ENCODE measurements at places on chromosomes 6 and 20. TPM values are rescaled to one million over a fixed set of nuclear protein-coding genes. Genes with fewer than 3 reads are reported as not detected.

C20orf141 gene
- not detected for total RNA-seq

ZNF391 gene
- 5.9 TPM for total RNA-seq

CDH4 gene
- total RNA-seq: not detected

FAM217A gene
- total RNA-seq: not detected

CRISP2 gene
- not detected for total RNA-seq

CPNE1 gene
- total RNA-seq: 41.1 TPM

GRCh38 chr6:17393892-17394631 lies 667 bp downstream of the CAP2 start:
- peak; percentile 48 for DNase-seq

GRCh38 chr6:32763421-32763820 lies at the start of gene HLA-DQB2:
Gene HLA-DQB2 (minus strand): TSS chr6:32763532. CDS start chr6:32763470, 62 bp downstream.
- DNase-seq: no peak

DNA sequence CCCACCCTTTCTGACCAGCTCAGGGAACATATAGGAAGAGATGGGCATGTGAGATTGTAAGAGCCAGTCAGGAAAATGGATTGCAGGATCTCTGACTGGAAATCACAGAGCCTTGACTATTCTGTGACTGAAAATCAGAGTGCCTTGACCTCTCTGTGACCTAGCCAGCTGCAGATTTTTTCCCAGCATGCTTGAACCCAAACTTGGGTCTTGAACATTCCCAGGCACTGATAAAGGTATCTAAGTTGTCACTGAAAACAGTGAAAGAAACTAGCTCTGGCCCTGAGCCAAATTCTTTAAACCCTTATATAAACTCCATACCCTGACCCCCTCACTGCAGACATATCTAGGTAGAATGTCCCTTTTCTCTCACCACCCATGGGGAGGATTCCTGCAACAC lies 2.3 kb upstream of the ZNF165 start:
- DNase-seq: no peak

DNA sequence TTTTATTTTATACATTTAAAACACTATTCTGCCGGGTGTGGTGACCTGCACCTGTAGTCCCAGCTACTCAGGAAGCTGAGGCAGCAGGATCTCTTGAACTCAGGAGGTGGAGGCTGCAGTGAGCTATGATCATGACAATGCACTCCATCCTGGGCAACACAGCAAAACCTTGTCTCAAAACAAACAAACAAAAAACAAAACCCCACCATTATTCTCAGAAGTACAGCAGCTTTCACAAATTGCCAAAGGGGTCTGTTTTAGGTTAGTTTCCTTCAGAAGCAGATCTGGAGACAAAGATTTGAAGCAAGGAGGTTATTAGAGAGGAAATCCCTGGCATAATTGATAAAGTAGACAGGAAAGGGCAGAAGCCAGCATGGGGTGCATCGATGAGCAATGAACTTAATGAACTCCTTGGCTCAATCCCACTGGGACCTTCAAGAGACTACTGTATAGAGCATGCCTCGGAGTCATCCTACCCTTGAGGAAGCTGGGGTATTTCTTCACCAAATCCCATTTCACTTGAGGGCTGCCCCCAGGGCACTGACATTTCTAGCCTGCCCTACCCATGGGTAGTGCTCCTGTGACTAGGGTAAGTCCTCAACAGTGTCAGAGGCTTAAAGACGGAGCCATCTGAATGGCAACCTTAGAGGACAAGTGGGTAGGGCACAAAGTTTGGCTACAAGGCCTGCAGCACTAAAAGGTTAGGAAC lies 43.2 kb upstream of the DDR1 start:
- no peak for DNase-seq

DNA sequence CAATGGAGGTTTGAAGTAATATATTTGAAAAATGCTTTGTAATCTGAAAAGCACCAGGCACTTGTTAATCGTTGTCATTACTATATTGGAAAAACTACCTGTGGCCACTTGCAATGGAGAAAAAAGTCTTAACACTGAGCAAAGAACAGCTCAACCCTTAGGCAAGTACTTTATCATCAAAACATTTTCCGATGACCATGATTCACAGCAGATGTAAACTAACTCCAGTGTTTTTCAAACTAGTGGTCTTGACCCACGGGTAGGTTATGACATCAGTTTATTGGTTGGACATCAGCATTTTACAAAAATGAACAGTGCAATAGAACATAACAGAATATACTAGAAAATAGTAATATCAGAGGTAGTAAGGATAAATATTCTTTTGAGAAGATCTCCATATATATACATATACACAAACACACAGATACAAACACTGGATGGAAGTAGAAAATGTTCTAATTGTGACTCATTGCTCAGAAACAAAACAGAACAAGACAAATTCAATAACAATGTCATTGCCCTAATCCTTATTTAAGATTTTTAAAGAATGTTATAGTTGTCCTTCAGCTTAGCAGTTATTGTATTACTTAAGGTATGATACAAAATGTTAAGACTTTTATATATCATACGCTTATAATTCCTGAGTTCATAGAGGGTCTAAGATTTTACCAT lies 123.0 kb downstream of the PLCB1 start:
- DNase-seq: no peak

DNA sequence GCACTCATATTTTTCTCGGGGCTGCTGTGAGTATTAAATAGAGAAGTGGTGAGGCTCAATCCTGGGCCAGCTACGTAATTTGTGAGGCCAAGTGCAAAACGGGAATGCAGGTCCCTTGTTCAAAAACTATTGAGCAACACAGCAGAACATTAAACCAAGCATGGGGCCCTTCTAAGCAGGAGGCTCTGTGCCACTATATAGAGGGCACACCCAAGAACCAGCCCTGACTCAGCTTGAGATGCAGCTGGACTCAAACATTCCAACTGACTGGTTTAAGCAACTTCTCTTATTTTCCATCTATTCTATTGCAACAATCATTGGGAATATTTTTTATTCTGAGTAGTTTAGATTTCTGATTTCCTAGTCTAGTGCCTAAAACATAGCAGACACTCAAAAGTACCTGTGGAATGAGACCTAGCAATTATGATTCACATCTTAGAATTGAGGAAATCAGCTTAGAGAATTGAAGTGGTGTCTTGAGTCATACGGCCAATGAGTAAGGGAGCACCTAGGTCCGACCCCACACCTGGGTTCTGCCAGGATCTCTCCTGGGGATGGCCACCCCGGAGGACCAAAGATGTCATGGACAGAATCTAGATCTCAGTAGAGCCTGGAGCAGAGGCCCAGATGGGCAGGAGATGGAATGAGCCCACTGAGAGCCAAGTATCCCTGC lies 1.3 kb downstream of the SIRPB2 start:
- DNase-seq: no peak

- no peak for DNase-seq
Observed at GRCh38 chr20:48932375-48932941, 10.9 kb downstream of the ARFGEF2 start.

- no peak for DNase-seq
Observed at GRCh38 chr6:132063738-132064137, 112.6 kb upstream of the CCN2 start.

GRCh38 chr20:16209951-16210361 lies 363.3 kb downstream of the KIF16B start:
- no peak for DNase-seq

DNA sequence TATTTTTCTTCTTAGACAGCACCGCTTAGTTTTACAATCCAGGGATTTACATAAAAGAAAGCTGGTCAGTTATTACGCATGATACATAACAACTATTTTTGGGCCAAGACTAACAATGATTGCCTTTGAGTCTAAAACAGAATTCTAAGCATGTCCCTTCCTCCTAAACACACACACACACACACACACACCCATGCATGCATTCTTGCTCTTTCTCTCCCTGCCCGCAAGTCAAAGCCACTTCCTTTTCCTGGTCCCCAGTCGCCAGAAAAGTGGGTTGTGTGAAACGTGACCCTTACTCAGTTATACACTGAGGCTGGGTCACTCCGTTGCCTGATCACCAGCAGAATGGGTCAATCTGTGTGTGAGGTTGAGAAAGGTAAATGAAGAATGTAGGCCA lies 31.4 kb downstream of the FYN start:
- no peak for DNase-seq

GRCh38 chr20:9126527-9126926 lies 57.6 kb downstream of the PLCB4 start:
- DNase-seq: no peak

DNA sequence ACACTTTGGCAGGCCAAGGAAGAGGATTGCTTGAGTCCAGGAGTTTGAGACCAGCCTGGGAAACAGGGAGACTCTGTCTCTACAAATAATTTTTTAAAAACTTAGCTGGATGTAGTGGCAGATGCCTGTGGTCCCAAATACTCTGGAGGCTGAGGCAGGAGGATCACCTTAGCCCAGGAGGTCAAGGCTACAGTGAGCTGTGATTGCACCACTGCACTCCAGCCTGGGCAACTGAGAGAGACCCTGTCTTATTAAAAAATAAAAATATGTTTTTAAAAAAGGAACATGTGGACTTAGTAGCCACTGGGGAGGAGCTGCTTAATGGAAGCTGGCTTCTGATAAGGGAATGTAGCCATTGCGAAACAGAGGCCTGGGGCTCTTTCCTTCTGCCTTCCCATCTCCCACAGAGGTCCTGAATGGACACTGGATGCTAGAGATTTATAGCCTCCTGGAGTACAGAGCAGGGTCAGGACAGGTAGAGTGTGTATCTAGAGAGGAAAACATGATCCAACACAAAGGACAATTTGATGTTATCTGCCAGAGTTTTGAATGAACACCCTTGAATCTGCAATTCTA lies 21.7 kb upstream of the GMNN start:
- no peak for DNase-seq

DNA sequence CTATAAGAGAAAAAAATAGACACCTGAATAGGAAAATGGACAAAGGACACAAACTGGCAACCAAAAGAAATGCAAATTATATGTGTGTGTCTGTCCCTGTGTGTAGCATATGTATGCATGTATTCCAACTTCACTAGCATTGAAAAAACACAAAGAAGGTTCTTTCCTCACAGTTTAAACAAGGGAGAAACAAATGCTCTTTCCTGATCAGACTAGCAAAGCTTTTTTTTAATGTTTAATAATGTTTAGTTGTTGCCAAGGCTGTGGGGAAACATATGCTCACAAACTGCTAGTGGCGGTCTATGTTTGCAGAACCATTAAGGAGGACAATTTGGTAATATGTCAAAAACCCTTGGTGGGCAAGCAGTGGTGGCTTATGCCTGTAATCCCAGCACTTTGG lies 22.4 kb downstream of the SMLR1 start:
- DNase-seq: no peak

GRCh38 chr6:131948692-131949619 lies 2.2 kb downstream of the CCN2 start:
- no peak for DNase-seq

DNA sequence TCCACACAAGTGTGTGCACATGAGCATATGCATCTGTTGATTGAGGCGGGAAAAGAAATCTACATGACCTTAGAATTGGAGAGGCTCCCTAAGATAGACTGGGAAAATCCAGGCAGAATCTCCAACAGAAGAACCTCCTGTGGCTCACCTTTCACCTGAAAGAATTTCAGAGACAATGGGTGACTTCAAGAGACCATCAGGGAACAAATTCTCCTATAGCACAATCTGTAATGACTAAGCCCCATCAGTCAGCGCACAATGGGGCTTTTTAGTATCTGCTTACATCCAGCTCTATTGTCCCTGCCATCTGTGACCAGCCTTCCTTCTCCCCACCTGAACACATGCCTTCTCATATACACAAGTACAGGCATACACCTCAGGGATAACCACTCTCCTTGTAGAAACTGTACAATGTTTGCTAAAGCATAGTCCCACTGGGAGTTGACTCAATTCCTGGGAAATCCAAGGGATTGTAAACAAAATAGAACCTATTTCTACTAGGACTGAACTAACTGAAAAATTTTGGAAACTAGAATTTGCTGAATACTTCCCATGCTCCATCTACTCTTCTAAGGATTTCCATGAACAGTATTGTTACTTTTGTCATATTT lies 150.8 kb upstream of the STXBP5 start:
- no peak for DNase-seq

- DNase-seq: no peak
Observed at GRCh38 chr6:49257549-49257948, 205.5 kb downstream of the MMUT start.

DNA sequence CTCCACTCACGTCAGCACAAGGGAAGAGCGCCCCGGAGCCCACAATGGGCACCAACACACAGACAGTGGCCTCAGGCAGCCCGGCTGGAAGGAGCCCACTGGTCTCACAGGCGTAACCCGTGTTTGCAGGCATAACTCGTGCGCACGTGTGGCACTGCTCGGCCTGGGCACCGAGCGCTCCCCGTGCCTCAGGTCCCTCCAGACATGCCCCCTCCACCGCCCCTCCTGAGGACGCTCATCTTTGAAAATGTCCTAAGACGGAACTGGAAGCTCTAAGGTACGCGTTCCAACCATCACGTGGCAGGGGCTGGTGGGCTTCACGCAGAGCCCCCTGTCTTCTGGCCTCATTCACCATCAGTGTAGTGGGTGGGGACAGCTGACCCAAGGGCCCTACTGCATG lies 44.6 kb downstream of the SSR1 start:
- no peak for DNase-seq

- DNase-seq: no peak
Observed at GRCh38 chr6:157491571-157492232, 110.7 kb downstream of the ZDHHC14 start.

DNA sequence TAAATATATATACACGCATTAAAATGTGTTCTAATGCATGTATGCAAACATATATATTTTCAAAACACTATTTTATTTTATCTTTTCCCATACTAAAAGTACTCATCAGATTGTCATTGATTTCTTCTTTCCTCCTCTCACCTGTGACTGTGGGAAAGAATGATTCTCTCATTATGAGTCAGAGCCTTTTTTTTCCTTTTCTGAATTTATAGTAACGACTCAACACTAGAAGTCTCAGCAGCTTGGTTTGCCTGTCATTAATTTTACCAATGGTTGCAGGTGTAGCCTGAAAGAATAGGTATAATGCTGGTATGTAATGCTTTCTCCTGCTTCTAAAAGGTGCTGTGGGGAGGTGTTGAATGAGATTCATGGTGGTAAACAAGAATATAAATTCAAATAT lies 328.7 kb downstream of the UTRN start:
- DNase-seq: no peak

DNA sequence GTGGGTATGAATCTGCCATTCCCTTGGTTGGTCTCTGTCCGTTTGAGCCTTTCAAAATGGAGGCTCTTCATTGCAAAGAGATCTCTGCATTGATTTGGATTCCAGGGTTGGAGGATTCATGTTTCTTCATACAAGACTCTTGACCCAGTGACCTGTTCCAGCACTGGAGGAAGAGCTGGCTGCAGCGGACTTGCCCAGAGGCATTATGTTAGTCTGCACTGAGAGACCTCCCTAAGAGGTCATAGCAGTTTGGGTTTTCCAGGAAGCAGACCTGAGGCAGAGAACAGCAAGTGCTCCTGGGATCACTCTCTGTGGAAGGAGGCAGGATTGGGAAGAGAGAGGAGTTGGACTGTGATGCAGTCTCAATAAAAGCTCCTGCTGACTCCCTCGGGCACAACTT lies 57.7 kb upstream of the PTPRT start:
- DNase-seq: no peak

DNA sequence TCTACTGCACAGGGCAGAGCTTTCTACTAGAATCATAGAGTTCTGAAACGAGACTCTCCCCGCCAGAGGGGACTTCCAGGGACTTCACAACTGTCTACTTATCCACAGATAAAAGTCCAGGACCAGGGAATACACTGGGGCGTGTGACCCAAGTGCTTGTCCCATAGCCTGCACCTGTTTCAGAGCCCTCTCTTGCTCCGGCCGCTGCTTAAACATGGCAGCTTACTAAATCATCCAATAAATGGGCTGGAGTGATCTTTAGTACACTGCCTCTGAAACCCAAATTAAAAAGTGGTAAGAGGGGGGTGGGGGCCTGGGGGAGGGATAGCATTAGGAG lies 8.9 kb upstream of the RAB44 start:
- no peak for DNase-seq
